ENCODE measurements at places on chromosomes 12 and 14.

GRCh38 chr12:53746592-53747092 is 5.1 kb downstream of the CISTR start:
- DNase-seq: peak; percentile 90

DNA sequence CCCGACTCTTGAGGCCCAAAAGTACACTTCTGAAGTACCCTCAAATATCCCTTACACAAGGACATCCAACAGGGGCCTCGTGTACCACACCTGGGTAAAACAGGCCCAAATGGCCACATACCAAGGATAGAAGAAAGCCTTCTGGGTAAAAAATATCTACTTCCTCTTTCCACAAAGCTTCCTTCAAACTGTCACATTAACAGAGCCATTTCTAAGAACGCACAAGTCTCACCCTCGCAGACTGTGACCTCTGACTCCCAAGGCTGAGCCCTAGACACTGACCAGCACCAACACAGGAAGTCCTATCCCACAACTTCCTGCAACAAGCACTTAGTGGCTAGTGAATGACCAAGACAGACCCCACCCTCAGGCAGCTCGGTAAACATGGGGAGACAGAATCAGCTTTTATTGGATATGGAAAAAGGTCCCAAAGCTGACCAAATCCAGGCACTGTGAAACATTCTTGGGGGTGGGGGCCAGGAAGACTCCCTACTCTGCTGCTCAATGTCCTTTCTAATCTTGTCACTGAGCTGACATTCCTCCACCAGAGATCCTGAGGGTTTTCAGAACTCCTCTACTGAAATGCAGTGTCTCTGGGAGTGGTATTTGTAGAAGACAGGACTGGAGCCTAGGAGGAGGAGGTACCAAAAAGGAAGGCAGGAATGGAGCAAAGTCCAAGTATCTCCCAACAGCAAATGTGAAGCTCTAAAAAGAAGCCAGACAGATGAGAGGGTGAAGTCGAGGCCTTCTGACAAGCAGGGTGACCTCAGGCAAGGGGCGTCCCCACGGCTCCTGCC is 15.9 kb downstream of the KCTD10 start:
- DNase-seq: no peak

- no peak for DNase-seq
Observed at GRCh38 chr14:85533861-85534291, 3.9 kb downstream of the FLRT2 start.

DNA sequence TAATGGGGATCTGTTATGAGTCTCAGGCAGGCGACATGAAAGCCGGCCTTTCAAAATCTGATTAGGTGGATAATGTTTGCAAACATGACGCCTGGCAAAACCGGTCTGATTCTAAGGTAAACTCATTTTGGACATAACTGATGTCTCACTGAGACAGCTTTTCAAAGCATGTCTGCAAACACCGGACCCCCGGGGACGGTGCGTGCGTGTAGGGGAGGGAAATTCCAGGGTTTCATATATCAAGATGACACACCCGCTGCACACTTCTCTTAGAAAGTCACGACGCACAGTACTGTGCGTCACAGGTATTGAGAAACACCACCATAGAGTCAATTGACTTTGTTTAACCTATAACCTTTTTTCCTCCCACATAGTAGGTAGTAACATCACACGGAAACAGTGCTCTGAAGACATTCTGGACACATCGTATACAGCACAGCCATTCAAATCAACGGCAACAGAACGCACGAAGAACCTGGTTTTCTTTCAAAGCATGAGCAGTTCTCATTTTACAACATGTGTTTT is 43.9 kb upstream of the TESC start:
- peak; percentile 48 for DNase-seq

GRCh38 chr12:41442896-41443295 is 254.8 kb downstream of the PDZRN4 start:
- no peak for DNase-seq

GRCh38 chr12:88896958-88897357 is 316.7 kb upstream of the KITLG start:
- no peak for DNase-seq

DNA sequence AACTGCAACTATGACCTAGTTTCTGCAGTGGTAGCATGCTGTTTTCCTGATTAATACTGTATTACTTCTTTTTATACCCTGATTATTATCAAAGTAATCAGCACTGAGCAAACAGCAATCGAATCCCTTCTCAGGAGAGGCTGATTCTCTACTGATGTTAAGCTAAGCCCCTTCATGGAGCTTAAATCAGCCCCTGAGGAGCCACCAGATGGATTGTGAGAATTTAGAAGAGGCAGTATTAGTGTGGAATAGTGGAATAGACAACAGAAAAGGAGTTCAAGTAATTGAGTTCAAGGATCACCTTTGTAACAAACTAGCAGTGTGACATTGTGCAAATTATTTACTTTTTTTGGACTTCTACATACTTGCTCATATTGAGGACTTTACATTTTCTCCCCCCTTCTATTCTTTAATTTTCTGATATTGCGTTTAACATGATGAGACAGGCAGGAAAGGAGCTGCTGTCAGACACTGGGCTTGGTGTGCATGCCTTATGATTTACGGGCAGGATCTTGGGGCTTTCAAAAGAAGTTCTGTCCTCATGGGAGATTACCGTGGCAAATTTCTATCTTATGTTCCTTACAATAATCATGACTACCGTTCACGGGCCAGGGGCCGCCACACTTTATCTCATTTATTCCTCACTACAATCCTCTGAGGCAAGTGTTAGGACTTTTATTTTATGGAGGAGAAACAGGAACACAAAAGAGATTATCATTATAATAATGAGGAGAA is 68.0 kb downstream of the PTPRR start:
- no peak for DNase-seq

DNA sequence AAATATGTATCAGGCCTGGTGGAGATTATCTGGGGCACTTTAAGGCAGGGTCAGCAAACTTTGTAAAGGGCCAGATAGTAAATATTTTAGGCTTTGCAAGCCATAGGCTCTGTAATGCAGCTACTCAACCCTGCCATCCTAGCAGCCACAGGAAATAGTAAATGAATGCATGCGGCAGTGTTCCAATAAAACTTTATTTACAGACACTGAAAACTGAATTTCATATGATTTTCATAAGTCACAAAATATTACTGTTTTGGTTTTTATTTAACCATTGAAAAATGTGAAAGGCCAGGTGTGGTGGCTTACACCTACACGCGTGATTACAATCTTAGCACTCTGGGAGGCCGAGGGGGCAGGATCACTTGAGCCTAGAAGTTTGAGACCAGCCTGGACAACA is 3.2 kb upstream of the CAMKK2 start:
- DNase-seq: no peak

- no peak for DNase-seq
Observed at GRCh38 chr14:36479344-36479743, 40.7 kb downstream of the NKX2-1 start.

GRCh38 chr12:27572486-27573255 is 48.7 kb downstream of the PPFIBP1 start:
- DNase-seq: no peak

- no peak for DNase-seq
Observed at GRCh38 chr14:94045563-94046345, 19.6 kb downstream of the OTUB2 start.

- DNase-seq: peak; percentile 54
Observed at GRCh38 chr14:42222924-42223471, 616.3 kb downstream of the LRFN5 start.

- no peak for DNase-seq
Observed at GRCh38 chr12:74889073-74889472, 320.6 kb downstream of the KCNC2 start.

GRCh38 chr12:45914090-45914489 is 76.3 kb downstream of the SCAF11 start:
- no peak for DNase-seq

DNA sequence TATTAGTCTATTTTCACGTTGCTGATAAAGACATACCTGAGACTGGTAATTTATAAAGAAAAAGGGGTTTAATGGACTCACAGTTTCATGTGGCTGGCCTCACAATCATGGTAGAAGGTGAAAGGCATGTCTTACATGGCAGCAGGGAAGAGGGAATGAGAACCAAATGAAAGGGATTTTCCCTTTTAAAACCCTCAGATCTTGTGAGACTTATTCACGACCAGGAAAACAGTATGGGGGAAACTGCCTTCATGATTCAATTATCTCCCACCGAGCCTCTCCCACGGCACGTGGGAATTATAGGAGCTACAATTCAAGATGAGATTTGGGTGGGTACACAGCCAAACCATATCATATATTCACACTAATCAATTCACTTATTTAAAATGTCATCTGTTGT is 41.4 kb downstream of the KTN1 start:
- no peak for DNase-seq

GRCh38 chr12:45232756-45233372 is 17.0 kb downstream of the ANO6 start:
- DNase-seq: no peak

DNA sequence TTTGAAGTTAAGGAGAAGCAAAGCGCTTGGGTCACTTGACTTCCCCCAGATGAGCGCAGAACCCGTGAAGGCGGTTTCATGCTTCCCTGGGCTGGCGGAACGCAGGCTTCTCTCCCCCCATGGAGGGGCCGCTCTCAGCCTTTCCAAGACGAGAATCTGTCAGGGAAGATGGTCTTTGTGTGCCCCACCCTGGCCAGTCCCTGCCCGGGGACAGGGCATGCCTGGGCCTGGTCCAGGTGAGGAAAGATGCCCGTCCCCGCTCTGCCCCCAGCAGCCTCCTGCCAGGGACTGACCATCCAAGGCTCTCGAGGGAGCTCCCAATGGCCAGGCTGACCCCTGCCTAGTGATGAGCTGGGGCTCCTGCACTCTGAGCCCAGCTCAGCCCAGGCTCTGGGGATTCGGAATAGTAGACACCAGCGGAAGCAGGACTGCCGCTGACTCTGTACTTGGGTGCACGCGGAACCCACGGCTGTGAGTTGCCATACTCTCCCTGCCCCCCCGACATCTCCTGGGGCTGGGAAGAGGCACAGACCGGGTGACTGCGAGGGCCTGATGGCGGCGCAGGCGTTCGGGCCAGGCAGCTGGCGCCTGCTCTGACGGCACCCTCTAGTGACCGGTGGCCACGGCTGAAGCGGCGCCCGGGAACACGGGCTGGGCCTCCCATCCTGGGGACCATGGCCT is 142.2 kb upstream of the FKBP4 start:
- DNase-seq: no peak

DNA sequence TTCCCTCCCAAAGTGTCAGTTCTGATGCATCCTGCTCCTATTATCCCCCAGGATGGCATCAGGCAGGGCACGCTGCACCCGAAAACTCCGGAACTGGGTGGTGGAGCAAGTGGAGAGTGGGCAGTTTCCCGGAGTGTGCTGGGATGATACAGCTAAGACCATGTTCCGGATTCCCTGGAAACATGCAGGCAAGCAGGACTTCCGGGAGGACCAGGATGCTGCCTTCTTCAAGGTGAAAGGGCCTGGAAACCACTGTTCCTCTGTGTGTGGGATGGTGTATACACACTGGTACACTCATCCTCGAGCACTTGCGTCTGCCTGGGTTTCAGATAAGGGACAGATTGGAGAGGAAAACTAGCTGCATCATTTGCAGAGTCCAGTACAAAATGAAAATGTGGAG is 1.0 kb downstream of the IRF9 start:
- no peak for DNase-seq

GRCh38 chr12:14185427-14186192 is 179.9 kb upstream of the ATF7IP start:
- DNase-seq: peak; percentile 60

DNA sequence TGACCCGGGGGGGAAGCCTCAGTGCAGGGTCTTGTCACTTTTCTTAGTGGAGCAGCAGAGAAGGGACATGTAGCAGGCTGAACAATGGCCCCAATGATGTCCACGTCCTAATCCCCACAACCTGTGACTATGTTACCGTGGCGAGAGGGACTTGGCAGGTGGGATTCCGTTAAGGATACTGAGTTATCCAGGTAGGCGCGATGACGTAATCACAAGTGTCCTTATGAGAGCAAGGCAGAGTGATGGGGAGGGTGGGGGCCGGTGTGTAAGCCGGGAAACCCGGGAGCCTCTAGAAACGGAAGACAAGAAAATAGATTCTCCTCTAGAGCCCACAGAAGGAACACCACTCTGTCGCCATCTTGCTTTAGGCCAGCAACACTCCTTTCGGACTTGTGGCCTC is 4.4 kb downstream of the OTUB2 start:
- no peak for DNase-seq

DNA sequence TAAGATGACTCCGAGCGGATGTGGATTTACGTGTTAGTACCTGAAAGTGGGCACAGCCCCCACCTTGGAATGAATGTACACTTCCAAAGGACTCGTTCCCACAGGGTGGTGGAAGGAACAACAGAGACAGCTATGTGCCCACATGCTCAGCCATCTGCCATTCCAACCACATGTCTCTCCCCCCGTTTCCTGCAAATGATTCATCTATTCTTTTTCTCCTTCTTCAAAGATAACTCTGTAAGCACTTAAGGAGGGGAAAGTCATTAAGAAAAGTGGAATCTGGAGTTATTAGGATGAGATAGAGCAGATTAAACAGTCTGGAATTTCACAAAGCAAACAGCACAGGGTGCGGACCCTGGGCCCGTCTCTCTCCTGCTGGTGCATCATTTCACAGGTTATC is 18.5 kb upstream of the DUSP6 start:
- DNase-seq: no peak

GRCh38 chr14:76808011-76808410 is 4.7 kb downstream of the ANGEL1 start:
- DNase-seq: no peak

DNA sequence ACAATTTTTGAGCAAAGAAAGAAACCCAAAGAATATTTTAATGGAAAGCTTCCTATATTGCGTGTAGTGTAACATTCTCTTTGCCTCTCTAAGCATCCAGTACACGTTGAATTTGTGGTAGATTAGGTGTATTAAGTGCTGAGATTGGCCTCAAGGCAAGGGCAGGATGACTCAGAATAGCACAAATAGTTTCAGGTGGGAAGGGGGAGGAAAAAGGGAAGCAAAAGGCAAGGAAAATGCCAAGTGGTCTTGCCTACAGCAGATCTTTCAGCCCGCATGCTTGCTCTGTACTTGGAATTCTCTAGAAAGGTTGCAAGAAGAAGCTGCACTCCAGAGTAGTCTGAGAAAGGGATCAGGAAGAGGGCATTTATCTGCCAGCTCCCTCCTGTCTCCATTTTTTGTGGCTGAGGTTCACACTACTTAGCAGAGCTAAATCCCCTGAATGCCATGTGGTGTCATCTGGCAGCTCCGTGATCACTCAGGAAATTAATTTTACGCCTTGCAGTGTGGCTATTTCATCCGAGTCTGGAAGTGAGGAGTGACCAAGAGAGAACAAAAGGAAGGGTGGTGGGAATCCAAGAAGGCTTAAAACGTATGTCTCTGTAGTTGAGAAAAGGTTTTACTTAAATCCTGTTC is 28.5 kb downstream of the CDKN1B start:
- no peak for DNase-seq

GRCh38 chr12:128817111-128818015 is 6.4 kb downstream of the SLC15A4 start:
- peak; percentile 63 for DNase-seq

GRCh38 chr12:24229031-24229700 is 279.7 kb upstream of the SOX5 start:
- DNase-seq: no peak

Data from NCI-H774 (cell line).